ENCODE measurements at places on chromosomes 3 and 15. TPM values are rescaled to one million over a fixed set of nuclear protein-coding genes. Genes with fewer than 3 reads are reported as not detected.

ACTRT3 gene
- 2.0 TPM for polyA plus RNA-seq

PTX3 gene
- polyA plus RNA-seq, result 106 TPM

CPLX3 gene
- not detected for polyA plus RNA-seq

MCF2L2 gene
- polyA plus RNA-seq, result 0.12 TPM

VPS39 gene
- polyA plus RNA-seq, result 20.6 TPM

FOXL2 gene
- polyA plus RNA-seq, result 0.01 TPM

OR5K3 gene
- polyA plus RNA-seq, result not detected

AQR gene
- 4.5 TPM for polyA plus RNA-seq

FILIP1L gene
- 71.3 TPM for polyA plus RNA-seq

IL17RD gene
- polyA plus RNA-seq, result 0.60 TPM

Measured in adipose tissue (tissue), 3 donors.